ENCODE measurements at places on chromosomes 2 and 18.

DNA sequence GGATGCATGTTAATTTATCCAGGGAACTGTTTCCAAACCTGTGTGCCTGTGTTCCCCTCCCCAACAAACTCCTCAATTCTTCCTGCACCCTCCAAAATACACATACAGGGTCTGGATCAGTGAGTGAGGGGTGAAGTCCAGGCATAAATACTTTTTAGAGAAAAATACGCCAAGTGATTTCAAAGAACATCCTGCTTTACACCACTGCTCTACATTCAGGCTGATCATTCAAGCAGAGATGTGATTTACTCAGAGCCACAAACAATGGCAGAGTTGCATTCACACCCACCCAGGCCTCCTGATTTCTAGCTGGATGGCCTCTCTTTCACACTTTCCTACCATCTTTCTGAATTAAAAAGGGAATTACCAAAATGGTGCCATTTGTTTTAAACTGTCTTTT lies 289.5 kb upstream of the SLC14A2 start:
- DNase-seq: no peak

- DNase-seq: no peak
Measured at GRCh38 chr18:841647-842370, 29.8 kb upstream of the YES1 start.

DNA sequence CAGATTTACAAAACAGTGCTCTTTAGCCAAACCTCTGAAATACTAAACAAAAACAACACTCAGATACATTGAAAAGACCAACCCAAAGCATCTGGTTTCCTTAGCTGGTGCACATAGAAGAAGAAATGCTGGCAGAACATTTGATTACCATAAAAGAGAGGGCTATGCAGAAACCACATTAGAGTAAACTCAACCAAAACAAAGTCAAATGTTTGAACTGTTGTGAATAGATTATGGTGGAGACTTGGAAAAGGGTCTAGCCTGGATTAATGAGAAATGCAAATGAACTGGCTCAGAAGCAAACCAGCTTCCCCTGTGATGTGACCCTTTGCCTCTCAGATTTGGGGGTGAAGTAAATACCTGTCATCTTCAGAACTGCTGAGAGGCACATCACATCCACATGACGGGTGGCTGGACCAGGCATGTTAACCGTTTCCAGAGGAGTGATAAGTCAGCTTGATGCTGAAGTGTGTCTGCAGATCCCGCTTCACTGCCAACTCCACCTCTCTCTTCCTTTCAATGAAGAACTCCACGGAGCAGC lies 153.0 kb downstream of the NRP2 start:
- DNase-seq: no peak

- no peak for DNase-seq
Measured at GRCh38 chr2:138275881-138276280, 225.7 kb upstream of the SPOPL start.

GRCh38 chr2:227388537-227389011 lies 825 bp upstream of the SCYGR1 start:
- DNase-seq: no peak

GRCh38 chr2:43748333-43748732 lies 25.5 kb upstream of the DYNC2LI1 start:
- DNase-seq: no peak

DNA sequence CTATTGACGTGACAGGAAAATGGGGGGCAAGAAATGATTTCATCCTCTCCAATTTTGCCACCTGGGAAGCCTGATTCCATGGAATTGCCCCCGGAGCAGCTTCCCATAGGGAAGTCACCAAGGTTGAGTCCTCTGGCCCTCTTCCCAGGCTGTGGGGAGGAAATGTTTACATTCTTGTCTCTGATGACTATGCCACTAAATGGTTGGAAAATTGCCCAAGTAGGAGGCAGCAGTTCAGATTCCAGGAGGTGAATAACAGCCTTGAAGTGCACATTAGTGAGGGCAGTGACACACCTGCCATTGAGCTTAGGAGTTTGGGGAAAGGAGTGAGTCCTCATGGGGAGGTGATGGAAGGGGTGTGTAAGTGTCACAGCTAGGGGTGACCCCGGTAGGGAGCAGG lies 449.2 kb upstream of the DCC start:
- no peak for DNase-seq

- no peak for DNase-seq
Measured at GRCh38 chr2:195575879-195576401, 81.1 kb upstream of the SLC39A10 start.

DNA sequence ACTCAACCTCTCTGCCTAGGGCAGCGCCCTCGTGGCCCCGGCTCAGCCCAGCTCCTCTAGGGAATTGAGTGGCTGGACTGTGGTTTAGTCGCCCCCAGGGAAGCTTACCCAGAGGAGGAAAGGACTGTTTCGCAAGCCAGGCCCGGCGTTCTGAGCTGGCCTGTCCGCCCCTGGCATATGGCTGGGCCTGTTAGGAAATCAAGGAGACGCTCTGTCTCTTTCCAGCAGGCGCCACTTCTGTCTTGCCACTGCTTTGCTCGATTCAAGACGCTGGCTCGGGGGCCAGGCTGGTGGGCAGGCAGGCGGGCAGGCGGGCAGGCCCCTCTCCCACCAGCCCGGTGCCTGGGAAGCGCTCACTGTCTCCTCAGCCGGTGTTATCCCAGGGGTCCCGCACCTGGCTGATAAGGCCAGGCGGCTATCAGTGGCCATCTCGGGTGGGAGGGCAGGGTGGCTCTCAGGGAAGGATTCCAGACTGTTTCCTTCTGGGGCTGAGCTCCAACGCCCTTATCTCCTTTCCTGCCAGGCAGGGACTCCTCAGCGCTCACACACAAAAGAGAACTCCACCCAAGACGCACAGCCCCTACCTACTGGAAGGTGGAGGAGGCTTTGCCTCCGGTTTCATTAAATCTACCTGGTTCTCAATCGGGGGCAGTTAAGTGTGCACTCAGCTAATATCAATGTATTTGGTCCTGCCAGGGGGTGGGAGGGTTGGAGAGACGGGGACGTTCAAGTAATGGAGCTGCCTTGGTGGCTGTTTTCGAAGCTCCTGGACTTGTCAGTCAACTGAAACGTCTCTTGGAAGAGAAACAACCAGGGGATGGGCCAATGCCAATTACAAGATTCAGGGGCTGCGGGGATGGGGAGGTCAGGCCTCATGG lies 109.1 kb downstream of the SMAD7 start:
- no peak for DNase-seq

GRCh38 chr2:230267556-230267955 lies 42.0 kb downstream of the SP140 start:
- no peak for DNase-seq

GRCh38 chr2:101251844-101252407 lies 760 bp upstream of the CNOT11 start:
- no peak for DNase-seq

- DNase-seq: no peak
Measured at GRCh38 chr2:224126003-224126402, 86.9 kb upstream of the SERPINE2 start.

- no peak for DNase-seq
Measured at GRCh38 chr18:22057908-22058527, 111.4 kb upstream of the GATA6 start.

- DNase-seq: no peak
Measured at GRCh38 chr2:46767706-46768105, 147.9 kb downstream of the MCFD2 start.

GRCh38 chr18:67144329-67144728 lies 372.2 kb downstream of the DSEL start:
- no peak for DNase-seq

- no peak for DNase-seq
Measured at GRCh38 chr18:35444636-35445035, 53.1 kb downstream of the INO80C start.

- no peak for DNase-seq
Measured at GRCh38 chr2:66539452-66539851, 104.5 kb downstream of the MEIS1 start.

GRCh38 chr2:64454386-64455332 lies 697 bp downstream of the LGALSL start:
- no peak for DNase-seq

DNA sequence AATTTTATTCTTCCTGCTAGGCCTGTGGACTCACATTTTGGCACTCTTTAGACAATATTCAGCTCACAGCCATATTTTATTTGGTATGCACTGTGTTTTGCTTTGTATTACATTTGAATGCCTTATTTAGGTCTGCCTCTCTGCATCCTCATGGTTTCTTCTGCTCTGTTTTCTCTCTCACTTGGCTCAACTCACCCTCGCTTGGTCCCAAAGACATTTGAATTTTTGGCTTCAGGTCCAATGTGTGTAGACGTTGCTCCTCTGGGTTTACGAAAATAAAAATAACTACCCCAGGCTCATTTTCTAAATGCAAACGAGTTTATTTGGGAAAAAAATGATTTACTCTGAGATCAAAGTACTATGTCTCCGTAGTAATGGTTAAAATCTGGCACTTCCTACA lies 91.1 kb upstream of the REG3A start:
- DNase-seq: no peak

- no peak for DNase-seq
Measured at GRCh38 chr2:129056309-129056958, 737.8 kb upstream of the HS6ST1 start.

DNA sequence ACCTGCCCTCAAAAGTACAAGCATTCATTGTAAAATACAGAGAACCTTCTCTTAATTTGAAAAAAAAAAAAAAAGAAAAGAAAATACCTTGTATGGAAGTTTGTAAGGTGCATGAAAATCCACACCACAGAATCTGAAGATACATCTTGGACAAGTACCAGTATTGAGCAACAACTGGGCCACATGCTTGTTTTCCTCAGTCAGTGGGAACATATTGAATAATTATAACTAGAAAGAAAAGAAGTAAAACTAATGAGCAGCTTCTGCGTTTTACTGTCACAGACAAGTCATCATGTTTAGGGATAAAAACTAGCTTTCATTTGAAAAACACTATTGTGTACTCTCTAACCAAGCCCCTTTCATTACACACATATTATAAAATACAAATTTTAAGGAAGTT lies 5.8 kb upstream of the PEX13 start:
- no peak for DNase-seq

GRCh38 chr18:74196220-74197119 lies 48.1 kb downstream of the TIMM21 start:
- peak; percentile 1 for DNase-seq

GRCh38 chr2:226984750-226985582 lies 149.1 kb downstream of the RHBDD1 start:
- no peak for DNase-seq

- no peak for DNase-seq
Measured at GRCh38 chr2:127721978-127722355, 20.7 kb downstream of the SFT2D3 start.

GRCh38 chr2:70630761-70631160 lies 77.1 kb upstream of the TGFA start:
- no peak for DNase-seq

- peak; percentile 27 for DNase-seq
Measured at GRCh38 chr18:11909591-11910026, 1.5 kb upstream of the MPPE1 start.

DNA sequence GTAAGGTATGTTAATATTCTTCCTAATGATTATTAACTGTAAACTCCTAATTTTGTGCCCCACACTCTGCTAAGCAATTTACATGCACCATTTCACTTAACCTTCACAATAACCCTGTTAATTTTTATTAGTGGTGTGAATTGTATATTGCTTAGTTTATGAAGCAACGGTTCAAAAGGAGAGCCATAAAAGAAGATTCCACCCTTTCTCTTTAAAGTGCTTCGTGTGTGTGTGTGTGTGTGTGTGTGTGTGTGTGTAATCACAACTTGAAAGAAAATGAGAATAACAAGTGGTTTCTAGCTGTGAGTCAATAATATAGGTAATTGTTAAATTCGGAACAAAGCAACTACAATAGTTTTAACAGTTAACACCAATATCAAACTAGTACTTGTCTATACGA lies 60.6 kb downstream of the CCNT2 start:
- DNase-seq: no peak

- DNase-seq: no peak
Measured at GRCh38 chr2:28055325-28055970, 164.9 kb downstream of the BABAM2 start.

- DNase-seq: no peak
Measured at GRCh38 chr2:106805716-106806115, 80.3 kb downstream of the ST6GAL2 start.

GRCh38 chr2:205746420-205746785 lies 64.1 kb downstream of the NRP2 start:
- no peak for DNase-seq

DNA sequence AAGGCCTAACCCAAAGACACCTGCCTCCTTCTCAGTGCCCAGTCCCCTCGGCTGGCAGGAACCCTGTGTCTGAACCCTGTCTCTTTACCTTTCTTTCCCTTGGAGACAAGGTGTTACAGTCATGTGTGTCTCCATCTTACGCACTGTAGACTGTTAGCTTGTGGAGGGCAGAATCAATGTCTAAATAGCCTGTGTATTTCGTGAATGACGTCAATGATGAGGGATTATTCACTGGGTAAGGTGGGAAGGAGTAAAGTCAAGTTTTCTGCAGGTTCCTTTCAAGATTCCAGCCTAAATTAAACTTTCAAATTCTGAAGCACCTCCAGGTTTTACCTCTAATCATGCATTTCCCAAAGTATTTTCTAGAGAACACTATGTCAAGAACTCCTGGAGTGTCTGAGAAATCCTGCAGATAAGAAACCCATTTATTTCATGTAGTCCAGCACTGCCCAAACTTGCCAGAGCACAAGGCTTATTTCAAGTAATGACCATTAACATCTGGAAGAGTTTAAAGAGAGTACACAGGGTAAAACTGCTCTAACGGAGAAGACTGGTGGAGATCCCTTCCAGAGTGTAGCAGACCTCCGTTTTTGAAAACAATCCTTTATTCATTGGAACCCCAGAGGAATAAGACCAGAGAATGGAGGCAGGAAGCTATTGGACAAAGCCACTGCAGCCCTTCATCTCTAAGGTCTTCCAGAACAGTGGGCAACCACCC lies 72.8 kb downstream of the KCNF1 start:
- DNase-seq: no peak

DNA sequence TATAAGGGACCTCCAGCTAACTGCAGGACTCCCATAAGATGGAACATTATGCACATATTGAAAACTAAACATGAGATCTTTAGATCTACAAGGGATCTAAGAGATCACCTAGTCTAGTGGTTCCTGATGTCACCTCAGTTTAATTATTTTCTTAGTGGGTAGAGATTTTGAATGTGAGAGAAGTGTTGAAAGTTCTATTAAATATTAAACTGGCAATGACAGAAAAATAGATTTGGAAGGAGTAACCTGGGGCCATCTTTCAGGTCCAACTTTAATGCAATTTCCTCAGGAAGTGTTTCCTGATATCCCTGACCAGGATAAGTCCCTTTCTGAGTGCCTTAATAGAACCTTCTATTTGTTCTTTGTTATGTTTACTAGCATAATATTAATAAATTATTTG lies 29.1 kb upstream of the CPS1 start:
- DNase-seq: no peak

- no peak for DNase-seq
Measured at GRCh38 chr2:152646264-152646663, 71.0 kb downstream of the PRPF40A start.

GRCh38 chr2:86039963-86040655 lies 65.6 kb downstream of the POLR1A start:
- DNase-seq: no peak

GRCh38 chr2:201072201-201072530 lies 365 bp downstream of the NDUFB3 start:
- DNase-seq: no peak

All from bone marrow (tissue), 2 donors.